Stimulated activated CD8-positive, alpha-beta memory T cell treated with anti-CD3 and anti-CD28 coated beads, Interleukin-15, amount 100 ng/mL, for 1 hour (primary cell): ENCODE measurements at places on chromosomes 12 and 14.

DNA sequence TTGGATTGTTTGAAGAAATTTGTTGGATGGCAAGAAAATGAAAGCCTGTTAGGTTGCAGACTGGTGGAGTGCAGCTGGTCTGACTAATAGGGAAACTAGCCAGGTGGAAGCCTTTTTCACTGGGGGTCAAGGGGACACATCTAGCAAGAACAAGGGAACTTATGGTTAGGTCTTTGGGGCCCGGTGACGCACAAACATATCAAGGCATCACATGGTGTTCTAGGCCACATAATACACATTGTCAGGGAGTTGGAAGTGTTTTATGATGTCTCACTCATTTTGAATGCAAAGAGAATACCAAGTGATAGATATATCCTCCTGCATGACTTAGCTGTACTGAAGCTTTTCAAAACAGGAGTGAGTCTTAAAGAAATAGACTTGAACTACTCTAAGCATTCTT lies 351.2 kb downstream of the KCNH5 start:
- no peak for DNase-seq

DNA sequence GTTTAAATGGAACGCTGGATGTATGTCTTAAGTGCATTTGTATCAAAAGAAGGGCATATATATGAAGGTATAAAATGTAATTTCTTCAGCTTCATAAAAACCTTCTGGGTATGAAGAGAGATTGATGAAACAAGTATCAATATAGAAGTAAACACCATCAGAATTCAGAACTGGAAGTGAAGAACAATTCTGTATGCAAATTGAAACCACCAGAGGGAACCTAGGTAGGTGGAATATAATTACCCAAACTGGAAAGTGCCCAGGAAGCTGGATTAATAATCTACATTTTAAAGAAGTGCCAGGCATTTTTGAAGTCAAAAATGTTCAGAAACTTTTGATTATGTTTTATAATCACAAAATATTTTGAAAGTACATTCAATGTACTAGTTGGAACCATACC lies 336.2 kb upstream of the GARIN6 start:
- DNase-seq, result no peak

DNA sequence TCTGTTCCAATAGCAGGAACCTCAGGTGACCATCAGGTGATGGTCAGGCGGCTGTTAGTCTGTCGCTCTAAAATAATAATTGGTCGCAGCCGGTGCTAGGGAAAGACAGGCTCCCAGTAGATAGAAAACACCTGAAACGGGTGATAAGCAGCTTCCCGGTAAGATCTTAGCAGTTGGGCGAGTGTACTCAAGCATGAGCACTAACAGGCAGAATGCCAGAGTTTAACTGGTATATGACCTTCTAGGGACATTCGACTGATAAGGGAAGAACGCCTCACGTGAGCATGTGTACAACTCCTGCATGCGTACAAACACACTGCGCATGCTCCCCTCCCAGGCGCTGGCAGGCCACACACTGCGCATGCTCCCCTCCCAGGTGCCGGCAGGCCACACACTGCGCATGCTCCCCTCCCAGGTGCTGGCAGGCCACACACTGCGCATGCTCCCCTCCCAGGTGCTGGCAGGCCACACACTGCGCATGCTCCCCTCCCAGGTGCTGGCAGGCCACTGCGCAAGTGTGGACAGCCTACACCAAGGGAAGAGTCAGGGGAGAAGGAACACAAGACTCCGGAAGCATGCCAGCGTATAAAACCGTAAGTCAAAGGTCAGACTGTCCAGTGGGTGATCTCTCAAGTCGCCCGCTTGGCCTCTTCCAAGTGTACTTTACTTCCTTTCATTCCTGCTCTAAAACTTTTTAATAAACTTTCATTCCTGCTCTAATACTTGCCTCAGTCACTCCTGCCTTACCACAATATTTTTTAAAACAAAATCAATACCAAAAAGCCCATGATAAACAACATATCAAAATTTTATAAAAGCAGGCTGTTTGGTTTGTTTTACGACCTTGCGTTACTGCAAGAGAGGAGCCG lies 24.5 kb downstream of the GPRC5D start:
- no peak for DNase-seq

- DNase-seq, result no peak
Measured at GRCh38 chr12:11564984-11565651, 84.4 kb upstream of the ETV6 start.

DNA sequence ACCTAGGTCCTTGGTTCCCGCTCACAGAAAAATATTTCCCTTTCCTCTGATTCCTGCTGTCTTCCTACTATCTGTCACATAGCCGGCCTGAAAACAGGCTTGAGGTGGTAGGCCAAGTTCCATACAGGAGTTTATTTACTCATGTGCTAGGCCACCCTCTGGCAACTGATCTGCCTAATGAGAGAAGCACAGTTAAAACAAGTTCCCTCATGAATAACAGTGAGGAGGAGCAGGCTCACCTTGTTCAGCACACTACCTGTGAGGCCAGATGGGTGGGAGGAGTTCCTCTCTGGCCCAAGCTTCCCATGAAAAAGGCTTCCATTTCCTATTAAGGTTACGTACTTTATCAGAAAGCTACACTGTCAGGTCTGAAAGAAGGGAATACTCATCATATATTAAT lies 206.0 kb downstream of the MYRFL start:
- DNase-seq, result no peak

DNA sequence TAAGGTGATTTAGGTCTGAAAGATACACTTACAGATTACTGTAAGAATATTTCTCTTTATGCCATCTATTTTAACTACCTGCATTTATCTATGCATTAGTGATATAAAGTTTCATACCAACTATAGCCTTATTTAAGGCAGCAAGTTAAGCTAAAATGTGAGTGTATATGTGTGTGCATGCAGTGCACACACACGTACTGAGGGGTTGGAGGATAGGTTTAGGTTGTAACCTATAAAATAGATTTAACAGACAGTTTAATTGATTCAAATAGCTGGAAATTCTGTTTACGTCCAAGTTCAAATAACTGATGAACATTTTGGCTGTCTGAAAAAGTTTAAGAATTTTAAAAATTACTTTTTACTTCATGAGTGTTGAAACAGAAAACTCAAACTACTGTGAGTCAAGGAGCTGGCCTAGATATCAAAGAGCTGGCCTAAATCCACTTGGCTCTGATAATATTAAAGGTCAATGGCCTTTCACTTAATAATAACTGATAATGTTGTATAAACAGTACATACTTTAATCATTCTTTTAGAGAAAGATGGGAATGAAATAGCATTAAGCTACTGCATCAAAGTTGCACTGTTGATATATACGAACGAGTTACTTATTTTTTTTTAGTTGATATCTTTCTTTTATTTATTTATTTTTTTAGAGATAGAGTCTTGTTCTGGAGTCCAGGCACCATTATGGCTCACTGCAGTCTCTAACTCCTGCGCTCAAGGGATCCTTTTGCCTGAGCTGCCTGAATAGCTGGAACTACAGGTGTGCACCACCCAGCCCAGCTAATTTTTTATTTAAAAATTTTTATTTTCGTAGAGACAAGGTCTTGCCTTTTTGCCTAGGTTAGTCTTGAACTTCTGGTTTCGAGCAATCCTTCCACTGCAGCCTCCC lies 13.8 kb upstream of the KCNJ8 start:
- no peak for DNase-seq
